ENCODE measurements at places on chromosomes 5 and 9.

DNA sequence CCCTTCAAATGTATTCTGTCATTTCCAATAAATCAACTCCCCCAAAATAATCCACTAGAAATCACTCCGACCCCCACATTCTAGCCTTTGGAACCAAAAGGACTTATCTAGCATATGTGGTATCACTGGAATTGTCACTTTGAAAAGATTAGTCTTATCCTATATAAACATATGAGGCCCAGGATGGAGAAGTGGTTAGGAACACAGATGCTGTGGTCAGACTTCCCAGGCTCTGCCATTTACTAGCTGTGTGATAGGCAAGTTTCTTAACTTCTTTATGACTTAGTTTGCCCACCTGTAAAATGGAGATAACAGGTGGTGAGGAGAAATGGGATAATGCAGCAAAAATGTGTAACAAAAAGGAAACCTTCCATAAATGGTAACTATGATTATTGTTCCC is 62.0 kb upstream of the GLRX start:
- DNase-seq = no peak

DNA sequence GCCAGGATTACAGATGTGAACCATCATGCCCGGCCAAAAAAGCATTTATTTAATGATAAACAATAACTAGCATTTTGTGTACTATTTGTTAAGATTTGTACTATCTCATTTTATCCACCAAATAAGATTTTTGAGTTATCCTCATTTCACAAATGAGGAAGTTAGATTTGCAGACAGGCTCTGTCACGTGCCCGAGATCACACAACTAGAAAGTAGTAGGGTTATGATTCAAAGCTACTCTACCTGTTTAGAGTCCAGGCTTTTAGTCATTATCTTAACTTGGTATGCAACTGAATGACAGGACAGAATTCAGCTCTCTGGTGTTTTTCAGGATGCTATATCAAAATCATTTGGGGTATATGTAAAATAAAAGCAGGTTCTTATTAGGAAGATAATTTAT is 20.5 kb downstream of the RANBP17 start:
- DNase-seq = no peak

GRCh38 chr9:95073918-95074317 is 243.6 kb downstream of the FANCC start:
- no peak for DNase-seq

- no peak for DNase-seq
Measured at GRCh38 chr5:40306869-40307487, 372.7 kb upstream of the PTGER4 start.

DNA sequence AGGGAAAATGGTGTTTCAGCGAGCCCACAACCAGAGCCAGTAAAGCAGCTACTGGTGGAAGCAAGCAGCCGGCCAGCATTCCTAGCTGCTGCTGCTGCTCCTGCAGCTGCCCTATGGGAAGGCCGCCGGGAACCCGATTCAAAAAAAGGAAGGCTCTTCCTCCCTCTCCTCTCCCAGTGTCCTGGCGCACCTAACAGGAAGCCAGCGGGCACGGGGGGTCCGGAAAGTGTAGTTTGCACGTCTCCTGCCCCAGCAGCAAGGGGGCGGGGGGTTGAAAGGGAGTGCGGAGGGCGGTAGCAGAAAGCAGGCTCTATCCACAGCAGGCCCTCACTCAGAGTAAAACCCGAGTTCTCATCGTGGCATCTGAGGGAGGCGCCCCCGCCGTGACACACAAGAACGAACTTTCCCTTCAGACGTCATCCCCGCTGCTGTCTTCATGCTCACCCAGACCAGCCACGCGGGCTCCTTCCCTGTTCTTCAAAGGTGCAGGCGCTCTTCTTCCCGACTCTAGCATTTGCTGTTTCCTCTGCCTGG is 16.5 kb downstream of the GRXCR2 start:
- peak; percentile 71 for DNase-seq

DNA sequence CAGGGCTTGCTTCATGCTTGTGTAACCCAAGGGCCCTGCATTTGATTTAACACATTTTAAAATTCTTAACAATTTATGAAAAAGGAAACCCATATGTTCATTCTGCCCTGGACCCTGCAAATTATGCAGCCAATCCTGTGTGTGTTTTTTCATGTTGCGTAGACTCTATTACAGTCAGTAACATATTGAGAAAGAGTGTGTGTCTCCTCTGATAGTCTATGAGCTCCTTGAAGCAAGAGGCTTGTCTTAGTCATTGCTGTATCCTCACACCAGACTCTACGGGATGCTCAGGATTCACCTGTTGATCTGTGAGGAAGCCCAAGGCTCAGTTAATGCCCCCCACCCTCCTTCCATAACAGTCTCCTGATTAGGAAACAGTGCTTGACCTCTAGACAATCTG is 177.3 kb upstream of the DMAC1 start:
- no peak for DNase-seq

GRCh38 chr5:171484460-171484899 is 65.0 kb downstream of the FGF18 start:
- no peak for DNase-seq

GRCh38 chr5:56507351-56507930 is 274.3 kb upstream of the ANKRD55 start:
- DNase-seq = no peak

DNA sequence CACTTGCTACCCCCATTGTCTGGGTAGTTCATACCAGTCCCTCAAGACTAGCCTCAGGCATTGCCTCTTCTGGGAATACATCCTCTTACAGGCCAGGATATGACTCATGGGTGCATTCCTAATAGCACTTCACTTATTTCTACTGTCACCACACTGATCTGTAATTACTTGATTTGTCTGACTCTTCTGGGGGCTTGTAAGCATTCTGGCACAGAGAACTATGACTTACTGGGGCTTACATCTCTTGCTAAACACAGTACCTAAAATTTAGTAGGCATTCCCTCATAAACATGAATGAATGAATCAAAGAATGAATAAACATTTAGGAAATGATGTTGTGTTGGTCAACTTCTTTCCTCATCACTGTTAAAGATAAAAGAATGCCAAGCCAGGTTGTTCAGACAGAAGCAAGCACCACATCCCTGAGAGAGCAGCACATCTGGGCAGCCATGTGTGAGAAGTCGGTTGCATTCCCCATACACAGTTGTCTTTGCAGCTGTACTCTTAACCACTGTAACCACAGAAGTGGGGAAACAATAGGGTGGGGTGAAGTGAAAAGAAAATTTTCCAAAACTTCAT is 27.6 kb downstream of the IL7R start:
- DNase-seq = peak; percentile 96

GRCh38 chr5:312845-313244 is 8.7 kb upstream of the AHRR start:
- no peak for DNase-seq

- no peak for DNase-seq
Measured at GRCh38 chr9:27586304-27586703, 13.0 kb upstream of the C9orf72 start.

DNA sequence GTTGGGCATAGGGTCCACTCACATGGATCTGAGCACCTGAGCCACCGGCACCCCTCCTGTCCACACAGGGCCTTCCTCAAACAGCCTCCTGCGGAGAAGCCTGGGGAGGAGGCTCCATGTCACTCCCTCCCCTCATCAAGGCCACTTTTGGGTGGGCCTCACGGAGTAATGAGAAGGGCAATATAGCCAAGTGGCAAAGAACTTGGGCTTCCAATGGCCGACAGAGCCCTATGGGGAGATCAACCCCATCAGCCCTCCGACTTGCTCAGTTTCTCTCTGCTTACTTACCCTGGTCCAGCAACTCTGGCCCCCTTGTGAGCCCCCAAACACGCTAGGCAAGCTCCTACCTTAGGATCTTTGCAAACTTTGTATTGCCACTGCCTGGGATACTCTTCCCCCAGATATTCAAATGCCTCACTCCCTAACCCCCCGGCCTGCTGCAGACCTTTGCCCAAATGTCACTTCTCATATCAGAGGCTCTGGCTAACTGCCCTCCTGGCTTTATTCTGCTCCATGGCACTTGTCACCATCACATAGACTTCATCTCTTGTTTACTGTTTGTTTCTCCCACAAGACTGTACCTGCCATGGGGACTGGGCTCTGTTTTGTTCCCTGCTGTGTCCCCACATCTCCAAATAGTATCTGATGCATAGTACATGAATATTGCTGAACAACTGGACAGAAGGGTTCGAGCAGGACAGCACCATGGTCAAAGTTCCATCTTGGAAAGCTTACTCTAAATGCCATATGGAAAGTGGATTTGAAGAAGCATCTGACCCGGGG is 220.8 kb downstream of the FSTL4 start:
- DNase-seq = no peak

- DNase-seq = no peak
Measured at GRCh38 chr9:121261107-121261460, 6.9 kb upstream of the GSN start.

GRCh38 chr9:109923471-109923760 is 143.4 kb downstream of the PALM2AKAP2 start:
- DNase-seq = no peak

GRCh38 chr9:76289042-76289441 is 105.2 kb downstream of the RFK start:
- no peak for DNase-seq

GRCh38 chr5:116359592-116359991 is 215.0 kb downstream of the SEMA6A start:
- no peak for DNase-seq

- DNase-seq = peak; percentile 37
Measured at GRCh38 chr5:131379723-131380122, 115.9 kb downstream of the CDC42SE2 start.

GRCh38 chr5:122756264-122756911 is 18.5 kb upstream of the SNX2 start:
- DNase-seq = peak; percentile 90

GRCh38 chr5:142151436-142152383 is 43.1 kb downstream of the NDFIP1 start:
- peak; percentile 70 for DNase-seq

DNA sequence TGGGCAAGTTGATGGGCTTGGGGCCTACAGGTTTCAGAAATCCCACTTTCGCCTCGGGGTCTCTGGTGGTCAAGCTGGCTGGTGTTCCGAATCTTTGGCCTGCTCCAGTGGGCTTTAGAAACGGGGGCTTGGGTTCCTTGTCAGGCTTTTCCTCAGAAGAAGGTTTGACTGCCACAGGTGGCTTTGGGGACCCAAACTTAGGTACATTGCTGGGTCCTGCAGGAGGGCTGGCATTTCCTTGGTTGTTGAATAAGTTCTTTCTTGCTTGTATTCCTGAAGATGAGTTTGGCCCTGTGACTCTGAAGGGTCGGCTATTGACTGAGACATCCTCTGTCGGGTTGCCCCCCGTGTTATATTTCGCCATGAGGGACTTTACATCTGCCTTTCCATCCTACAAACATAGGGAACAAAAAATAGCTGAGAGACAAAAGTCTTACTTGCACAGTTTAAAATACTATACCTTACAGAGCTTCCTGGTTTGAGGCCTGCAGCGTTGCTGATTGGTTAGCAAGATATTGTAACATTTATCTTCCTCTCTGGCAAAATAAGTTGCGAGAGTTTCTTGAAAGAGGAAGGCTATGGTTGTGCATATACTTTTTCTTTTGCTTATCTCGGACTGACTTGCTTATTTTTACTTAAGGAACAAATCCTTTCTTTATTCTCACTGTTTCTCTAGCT is 16.6 kb downstream of the FYB1 start:
- no peak for DNase-seq

DNA sequence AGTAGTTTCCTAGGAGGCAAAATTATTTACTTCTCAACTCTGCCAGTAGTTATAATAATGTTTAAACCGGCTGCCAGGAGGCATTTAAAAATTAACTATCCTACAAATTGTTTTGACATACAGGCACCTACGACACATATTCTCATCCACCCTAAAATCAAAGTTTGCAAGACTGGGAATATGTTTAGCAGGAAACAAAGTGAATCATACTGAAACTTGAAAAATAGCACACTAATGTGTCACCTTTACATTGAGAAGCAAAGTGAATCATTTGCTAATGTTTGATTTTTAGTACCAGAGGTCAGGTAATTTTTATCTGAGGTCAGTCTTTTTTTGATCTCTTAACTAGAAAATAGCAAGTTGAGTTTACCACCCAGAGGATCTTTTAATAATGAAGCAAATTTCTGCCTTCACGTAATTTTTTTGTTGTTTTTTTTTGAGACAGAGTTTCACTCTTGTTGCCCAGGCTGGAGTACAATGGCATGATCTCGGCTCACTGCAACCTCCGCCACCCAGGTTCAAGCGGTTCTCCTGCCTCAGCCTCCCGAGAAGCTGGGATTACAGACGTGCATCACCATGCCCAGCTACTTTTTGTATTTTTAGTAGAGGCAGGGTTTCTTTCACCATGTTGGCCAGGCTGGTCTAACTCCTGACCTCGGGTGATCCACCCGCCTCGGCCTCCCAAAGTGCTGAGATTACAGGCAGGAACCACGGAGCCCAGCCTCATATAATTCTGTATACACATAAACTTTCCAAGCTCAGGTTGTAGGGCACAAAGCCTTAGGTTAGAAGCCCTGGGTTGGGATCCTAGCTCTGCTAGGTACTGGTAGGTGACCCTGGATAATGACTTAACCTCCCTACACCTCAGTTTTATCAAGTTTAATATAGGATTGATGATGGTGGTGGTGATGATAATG is 124.3 kb downstream of the UGCG start:
- DNase-seq = peak; percentile 70

- DNase-seq = no peak
Measured at GRCh38 chr9:32384002-32384363, 460 bp upstream of the ACO1 start.

DNA sequence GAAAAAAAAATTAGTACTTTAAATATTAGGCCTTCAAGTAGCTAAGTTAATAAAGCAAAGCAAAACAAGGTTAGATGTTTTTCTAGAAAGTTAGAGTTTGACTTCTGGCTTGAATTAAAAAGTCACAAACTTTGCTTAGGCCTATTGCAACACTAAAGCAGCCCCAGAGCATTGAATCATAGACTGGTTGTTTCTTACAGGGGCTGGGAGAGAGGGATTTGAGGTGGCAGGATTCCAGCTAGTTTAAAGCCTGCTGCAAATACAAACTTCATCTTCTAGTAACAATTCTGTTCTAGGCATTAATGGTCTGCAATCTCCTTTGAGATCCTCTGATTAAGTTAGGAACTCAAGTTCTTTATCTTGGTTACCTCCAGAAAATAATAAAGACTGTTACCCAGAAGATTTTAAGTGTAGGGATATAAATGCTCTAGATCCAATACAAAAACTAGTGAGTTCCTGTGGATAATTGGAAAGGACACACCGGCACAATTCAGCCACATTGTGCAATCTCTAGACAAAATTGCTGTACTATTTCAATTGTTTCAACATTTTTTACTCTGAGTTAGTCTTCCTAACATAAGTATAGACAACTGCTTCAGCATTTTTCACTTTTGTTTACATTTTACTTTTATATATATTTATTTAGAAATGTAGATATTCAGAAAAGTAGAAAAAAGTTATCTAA is 12.6 kb downstream of the OR13C5 start:
- DNase-seq = peak; percentile 95

GRCh38 chr9:5186416-5187169 is 1.2 kb upstream of the INSL6 start:
- peak; percentile 53 for DNase-seq

GRCh38 chr9:120312031-120312430 is 267.9 kb downstream of the CDK5RAP2 start:
- DNase-seq = no peak

GRCh38 chr5:92147798-92148197 is 764.7 kb upstream of the ARRDC3 start:
- no peak for DNase-seq

GRCh38 chr5:58121391-58121790 is 338.5 kb downstream of the PLK2 start:
- no peak for DNase-seq

- peak; percentile 70 for DNase-seq
Measured at GRCh38 chr5:139422307-139422893, 16.9 kb downstream of the DNAJC18 start.

- DNase-seq = peak; percentile 84
Measured at GRCh38 chr9:114611516-114612271, 603 bp downstream of the TMEM268 start.
